ENCODE measurements at places on chromosomes 16 and 17.
A peak's percentile ranks its signal among the peaks of the same experiment; 100 is the strongest.

DNA sequence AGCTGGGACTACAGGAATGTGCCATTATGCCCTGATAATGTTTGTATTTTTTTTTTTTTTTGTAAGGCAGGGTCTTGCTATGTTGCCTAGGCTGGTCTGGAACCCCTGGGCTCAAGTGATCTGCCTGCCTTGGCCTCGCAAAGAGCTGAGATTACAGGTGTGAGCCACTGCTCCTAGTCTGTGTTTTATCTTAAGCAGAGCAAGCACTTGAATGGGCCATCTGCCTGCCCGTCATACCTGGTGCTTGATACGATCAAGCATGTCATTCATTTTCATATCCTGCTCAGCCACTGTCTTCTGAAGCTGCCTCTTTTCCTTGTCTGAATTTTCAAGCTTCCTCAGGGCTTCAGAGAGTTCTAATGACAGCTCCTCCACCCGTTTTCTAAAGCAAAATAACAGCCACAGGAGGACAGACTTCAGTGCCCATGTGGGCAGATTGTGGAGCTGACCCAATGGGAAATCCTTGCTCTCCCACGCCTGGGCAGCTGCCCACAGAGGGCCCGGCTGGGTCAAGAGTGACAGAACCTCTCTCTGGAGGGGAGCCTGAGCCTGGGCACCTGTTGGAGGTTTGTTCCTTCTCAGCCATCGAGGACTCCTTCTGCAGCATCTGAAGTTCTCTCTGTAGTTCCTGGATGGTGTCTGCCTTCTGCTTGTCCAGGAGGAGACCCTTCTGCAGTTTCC, 36.5 kb downstream of the DHX38 start:
- DNase-seq, result no peak

DNA sequence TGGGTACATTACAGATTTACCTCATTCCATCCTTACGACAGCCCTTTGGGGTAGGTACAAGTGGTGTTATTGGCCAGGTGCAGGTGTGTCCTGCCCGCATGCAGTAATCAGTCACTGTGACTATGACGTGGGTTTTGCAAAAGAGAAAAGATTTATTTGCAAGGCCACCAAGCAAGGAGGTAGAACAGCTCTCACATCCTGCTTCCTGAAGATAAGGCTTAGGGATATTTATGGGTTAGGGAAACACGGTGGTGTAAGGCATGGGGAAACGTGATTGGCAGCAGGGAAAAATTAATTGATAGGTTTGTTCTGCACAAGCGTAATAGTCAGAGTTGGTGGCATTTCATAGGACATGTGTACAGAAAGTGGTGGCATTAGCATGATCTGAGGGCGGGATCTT, 214.8 kb downstream of the PARN start:
- DNase-seq, result no peak

GRCh38 chr16:85710732-85711131, 22.0 kb upstream of the GINS2 start:
- DNase-seq, result no peak

DNA sequence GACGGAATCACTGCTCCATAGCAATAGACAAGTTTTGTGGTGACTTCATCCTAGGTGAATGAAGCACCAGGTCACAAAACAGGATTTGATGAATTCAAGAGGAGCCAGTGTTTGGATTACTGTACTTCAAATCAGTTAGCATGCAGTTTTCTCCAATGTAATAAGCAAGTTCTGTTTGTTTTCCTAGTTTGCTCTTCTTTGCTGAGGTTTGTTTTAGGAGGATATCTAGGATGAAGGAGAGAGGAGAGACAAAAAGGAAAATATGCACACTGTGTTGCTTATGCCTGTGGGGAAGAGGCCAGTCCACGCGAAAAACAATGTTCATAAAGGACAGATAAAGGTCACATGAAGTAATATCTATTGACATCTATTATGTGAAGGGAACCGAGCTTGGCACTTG, 9.0 kb downstream of the KRT37 start:
- no peak for DNase-seq

DNA sequence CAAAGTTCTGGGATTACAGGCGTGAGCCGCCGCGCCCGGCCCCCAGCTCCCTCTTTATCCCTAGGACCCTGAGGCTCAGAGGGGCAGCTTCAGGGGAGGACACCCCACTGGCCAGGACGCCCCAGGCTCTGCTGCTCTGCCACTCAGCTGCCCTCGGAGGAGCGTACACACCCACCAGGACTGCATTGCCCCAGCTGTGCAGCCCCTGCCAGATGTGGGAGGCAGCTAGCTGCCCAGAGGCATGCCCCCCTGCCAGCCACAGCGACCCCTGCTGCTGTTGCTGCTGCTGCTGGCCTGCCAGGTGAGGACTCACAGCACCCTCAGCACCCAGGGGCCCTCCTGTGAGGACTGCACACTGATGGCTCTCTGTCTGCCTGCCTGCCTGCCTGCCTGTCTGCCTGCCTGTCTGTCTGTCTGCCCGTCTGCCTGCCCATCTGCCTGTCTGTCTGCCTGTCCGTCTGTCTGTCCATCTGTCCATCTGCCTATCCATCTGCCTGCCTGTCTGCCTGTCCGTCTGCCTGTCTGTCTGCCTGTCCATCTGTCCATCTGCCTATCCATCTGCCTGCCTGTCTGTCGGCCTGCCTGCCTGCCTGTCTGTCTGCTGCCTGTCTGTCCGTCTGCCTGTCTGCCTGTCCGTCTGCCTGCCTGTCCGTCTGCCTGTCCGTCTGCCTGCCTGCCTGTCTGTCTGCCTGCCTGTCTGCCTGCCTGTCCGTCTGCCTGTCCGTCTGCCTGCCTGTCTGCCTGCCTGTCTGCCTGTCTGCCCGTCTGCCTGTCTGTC, 5.0 kb downstream of the GCGR start:
- DNase-seq, result no peak

- DNase-seq, result no peak
Measured at GRCh38 chr17:61309362-61310256, 90.0 kb upstream of the TBX2 start.

- no peak for DNase-seq
Measured at GRCh38 chr17:21249920-21250703, 3.1 kb downstream of the NATD1 start.

DNA sequence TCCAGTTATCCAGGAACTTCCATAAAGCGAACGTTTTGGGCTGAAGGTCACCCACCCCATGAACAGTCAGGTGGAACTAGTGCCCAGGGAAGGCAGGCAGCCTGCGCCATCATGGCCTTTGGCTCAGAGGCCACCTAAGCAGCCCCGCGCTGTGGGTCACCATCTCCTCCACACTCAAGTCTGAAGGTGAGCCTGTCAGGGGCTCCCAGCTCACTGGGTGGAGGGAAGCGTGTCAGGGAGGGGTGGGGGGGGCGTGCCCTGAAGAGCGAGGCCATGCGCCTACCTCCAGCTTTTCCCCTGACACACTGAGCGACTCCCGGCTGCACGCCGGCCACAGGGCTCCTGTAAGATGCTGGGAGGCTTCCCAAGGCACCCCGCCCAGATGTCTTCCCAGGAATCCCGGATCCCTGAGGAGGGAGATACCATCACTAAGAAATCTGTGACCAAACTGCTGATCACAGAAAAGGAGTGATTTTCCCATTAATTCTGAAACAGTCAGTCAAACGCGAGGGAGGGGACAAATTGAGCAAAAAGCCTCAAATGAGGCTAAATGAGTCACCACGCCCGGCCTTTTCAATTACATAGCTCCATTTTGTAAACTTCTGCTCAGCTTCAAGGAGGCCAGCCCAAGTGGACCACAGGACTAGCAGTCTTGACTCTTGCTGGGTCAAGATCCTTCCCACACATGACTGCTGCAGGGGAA, 26.5 kb upstream of the SLC25A19 start:
- no peak for DNase-seq

GRCh38 chr17:9054126-9054975, 33.0 kb downstream of the NTN1 start:
- DNase-seq, result no peak

- DNase-seq, result no peak
Measured at GRCh38 chr17:35295686-35296085, 52.8 kb downstream of the SLFN5 start.

- DNase-seq, result peak; percentile 32
Measured at GRCh38 chr16:56041556-56042140, 149.6 kb upstream of the GNAO1 start.

GRCh38 chr17:5164436-5164835, 27.2 kb downstream of the ZNF594 start:
- DNase-seq, result no peak

DNA sequence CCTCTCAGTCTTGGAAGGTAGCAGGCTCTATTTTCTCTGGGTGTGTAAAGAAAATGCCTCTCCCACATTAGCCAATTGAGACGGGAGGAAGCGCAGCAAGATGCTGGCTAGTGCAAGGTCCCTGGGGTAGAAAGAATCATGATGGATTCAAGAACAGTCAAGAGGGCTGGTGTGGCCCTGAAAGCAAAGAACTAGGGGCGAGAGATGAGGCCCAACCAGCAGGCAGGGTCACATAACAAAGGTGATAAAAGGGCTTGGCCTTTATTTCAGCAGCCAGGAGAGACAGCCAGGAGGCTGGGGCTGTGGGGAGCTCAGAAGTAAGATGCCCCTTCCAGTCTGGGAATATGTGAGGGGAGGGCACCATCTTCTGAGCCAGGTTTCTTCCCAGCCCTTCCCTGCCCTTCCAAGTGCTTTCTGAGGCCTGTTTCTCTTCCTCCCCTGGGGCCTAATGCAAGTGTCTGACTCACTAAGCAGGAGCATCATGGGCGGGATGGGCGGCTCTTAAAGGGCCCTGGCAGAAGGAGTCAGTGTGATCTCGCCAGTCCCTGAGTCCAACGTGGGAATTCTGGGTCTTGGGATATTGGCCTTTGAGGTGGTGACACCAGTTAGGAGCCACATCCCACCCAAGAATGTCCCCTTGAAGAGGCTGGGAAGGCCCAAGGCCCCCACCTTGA, 3.9 kb upstream of the NLRC5 start:
- no peak for DNase-seq

GRCh38 chr17:64269687-64270649, 6.9 kb upstream of the TEX2 start:
- DNase-seq, result no peak

DNA sequence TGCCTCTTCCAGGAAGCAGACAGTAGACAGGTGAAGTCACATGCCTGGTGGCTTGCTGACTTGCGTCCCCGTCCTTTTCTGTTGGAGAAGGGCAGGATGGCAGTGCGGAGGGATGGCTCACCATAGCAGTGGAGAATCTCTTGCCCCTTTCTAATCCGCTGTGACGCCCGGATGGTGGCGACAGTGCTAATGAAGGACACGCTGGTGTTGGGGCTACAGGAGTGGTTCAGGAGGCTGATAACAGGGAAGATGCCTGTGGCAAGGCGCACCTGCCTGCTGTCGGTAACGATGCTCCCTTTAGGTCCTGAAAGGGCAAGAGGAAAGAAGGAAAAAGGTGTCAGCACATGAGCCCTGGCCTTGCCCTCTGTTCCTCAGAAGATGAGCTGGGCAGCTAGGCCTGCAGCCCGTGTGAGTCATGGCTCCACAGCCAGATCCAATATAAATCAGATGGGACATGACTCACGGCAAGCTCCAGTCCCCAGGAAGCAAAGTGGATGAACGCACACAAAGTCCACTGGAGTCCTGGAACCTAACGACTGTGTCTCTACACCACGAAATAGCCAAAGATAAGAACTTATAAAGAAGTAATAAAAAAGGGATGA, 25.5 kb downstream of the SERPINF1 start:
- DNase-seq, result no peak

GRCh38 chr16:86286991-86287663, 223.2 kb upstream of the FOXF1 start:
- DNase-seq, result no peak

DNA sequence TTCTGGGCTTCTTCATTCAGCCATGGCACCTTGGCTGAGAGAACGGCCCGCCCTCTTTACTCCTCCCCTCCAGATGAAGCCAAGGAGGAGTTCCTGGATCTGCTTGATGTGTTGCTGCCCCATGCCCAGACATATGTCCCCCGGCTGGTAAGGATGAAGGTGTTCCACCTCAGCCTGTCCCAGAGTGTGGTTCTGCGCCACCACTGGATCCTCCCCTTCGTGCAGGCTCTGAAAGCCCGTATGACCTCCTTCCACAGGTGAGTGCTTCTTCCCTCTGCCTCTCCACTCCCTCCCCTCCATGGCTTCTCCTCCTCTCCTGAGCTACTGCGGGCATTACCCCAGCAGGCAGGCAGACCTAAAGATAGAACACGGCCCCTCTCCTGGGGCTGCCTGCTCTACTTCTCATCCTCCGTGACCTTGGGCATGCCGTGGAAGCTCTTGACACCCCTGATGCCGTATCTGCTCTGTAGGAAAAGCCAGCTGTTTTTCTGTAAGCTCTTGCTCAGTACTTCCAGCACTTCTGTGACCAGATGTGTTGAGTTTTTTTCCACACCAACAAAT, 8.7 kb downstream of the USB1 start:
- DNase-seq, result no peak

DNA sequence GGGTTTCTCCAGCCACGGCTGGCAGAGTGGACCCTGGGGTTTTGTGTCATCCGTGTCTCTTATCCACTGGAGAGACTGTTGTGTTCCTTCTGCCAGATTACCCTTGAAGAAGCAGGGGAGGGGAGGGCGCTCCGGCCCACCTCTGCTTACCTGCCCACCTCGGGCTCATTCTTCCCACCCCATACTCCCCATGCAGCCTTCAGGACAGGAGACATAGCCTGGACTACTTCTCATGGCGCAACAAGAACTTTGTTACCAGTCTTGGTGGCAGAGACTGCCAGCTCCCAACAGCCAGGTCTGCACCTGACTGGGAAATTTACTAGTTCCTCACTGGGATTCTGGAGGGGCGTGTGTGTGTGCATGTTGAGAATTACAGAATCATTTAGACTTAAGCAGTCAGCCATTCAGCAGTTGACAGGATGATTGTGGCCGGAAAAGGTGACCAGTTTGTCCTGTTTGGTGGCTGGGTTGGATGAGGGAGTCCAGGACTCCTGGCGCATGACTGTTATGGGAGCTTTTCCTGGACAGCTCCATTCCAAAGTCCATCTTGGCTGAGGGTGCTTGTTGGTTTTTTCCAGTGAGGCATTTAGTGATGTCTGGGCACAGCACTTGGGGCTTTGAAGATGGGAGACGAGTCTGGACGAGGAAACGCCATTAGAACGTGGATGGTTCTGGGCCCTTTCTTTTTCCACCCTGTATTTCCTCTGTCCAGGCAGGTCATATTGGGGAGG, 8.7 kb downstream of the GSE1 start:
- no peak for DNase-seq

GRCh38 chr17:59357219-59357697, 25.8 kb downstream of the YPEL2 start:
- no peak for DNase-seq

DNA sequence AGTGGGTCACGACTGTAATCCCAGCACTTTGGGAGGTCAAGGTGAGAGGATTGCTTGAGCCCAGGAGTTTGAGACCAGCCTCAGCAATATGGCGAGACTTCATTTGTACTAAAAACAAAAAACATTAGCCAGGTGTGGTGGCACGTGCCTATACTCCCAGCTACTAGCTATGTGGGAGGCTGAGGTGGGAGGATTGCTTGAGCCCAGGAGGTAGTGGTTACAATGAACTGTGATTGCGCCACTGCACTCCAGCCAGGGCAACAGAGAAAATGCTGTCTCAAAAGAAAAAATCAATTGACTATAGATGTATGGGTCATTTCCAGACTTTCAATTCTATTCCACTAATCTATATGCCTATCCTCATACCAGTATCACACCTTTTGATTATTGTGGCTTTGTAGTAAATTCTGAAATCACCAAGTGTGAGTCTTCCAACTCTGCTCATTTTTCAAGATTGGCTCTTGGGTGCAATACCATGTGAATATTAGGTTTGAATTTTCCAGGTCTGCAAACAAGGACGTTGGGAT, 27.2 kb upstream of the CEP20 start:
- no peak for DNase-seq

Measured in effector memory CD8-positive, alpha-beta T cell (primary cell).